Activated CD8-positive, alpha-beta T cell treated with anti-CD3 and anti-CD28 coated beads for 36 hours (primary cell): ENCODE measurements at places on chromosomes 12 and 14. TPM values are rescaled to one million over a fixed set of nuclear protein-coding genes. Genes with fewer than 3 reads are reported as not detected.

The ENDOU gene
- total RNA-seq, result not detected

The IGF1 gene
- total RNA-seq, result 0.90 TPM

- DNase-seq, result no peak
These were observed 21.4 kb upstream of the CKAP4 start for GRCh38 chr12:106269150-106269771.

- DNase-seq, result no peak
These were observed 105.1 kb downstream of the ARF6 start for GRCh38 chr14:49997991-49998390.

DNA sequence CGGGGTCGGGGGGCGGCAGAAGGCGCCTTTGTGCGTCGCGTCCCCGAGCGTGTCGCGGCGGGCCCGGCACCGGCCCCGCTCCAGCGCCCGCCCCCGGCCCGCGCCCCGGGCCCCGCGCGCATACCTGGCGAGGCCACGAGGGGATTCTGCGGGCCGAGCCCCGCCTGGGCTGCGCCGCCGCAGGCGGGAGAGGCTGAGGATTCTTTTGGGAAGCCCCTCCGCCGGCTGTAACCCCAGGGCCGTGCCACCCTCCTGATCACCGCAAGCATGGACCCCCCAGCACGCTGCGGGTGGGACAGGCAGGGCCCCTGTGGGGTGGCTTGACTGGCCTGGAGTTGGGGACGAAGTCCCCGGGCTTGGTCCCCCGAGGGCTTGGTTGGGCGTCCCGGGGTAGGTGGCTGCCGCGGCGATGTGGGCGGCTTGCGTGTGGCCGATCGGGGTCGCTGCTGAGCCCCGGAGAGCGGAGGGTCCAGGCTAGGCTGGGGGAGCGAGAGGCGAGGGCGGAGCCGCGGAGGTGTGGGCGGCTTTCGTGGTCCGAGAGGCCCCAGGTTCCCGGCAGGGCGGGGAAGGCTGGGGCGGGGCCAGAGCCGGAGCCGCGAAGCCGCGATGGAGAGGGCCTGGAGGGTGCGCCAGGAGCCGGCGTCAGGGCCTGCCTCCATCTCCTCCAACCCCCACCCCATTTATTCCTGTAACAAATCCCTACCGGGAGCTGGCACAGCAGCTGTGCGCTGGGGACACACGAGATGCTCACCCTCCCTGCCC is 28.4 kb upstream of the GPR132 start:
- peak; percentile 90 for DNase-seq

GRCh38 chr14:50061664-50062437 is 54.5 kb downstream of the VCPKMT start:
- DNase-seq, result peak; percentile 88

GRCh38 chr14:92556255-92556741 is 42.7 kb downstream of the RIN3 start:
- peak; percentile 53 for DNase-seq

GRCh38 chr14:30581283-30581625 is 22.3 kb downstream of the G2E3 start:
- DNase-seq, result no peak

DNA sequence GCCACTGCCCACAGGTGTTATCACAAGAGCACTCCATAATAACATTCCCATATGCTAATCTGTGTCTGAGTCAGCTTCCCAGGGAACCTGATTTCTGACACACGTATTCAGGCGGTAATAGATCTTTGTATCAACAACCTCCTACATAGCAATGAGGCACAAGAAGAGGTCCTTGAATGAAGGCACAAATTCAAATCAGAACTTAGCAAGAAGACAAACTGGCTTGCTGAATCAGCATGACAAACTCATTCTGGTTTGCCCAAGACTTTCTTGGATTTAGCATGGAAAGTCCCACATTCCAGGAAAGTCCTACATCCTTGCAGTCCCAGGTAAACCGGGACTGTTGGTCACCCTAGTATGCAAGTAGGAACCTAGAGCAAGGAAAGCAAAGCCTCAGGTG is 33.9 kb upstream of the RNU6-7 start:
- DNase-seq, result no peak

- DNase-seq, result no peak
These were observed 473.1 kb downstream of the ETNK1 start for GRCh38 chr12:23098110-23098509.

DNA sequence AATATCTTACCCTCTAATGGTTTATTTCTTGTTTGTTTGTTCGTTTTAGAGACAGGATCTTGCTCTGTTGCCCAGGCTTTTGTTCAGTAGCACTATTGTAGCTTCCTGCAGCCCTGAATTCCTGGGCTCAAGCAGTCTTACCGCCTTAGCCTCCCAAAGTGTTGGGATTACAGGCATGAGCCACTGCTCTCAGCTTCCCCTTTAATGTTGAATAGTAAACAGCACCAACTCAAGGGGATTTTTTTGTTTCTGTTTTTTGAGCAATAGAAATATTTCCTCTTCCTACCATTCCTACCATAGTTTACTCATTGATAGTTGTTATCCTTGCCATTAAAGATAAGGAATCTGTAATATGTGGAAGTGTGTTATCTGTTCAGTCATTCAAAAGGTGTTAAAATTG is 10.7 kb downstream of the ARID4A start:
- no peak for DNase-seq

DNA sequence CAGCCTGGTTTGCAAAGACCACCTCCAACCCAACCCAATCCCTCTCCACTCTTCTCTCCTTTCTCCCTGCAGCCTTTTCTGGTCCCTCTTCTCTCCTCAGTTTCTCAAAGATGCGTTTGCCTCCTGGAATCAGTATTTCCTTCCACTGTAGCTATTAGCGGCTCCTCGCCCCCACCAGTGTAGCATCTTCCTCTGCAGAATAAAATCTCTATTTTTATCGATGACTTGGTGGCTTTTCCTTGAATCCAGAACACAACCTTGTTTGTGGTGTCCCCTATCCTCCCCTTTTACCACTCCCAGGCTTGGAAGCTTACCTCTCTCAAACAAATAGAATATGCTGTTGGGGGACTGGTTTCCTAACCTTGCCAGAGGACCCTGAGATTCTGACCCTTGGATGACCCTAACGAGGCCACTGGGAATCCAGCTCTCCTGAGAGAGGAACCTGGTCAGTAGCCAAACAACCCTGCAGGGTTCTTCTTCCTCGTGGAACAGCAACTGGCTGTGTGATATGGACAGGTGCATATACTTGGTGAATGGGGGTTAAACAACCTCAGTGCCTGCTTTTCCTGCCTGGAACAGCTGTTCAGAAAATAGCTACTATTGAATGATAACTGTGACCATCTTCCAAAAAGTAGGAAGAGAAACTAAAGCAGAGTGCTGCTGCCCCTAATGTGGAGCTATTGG is 4.4 kb downstream of the WNT1 start:
- DNase-seq, result no peak
